Testis (tissue), 5 donors: ENCODE measurements at places on chromosomes 6 and 20. TPM values are rescaled to one million over a fixed set of nuclear protein-coding genes. Genes with fewer than 3 reads are reported as not detected.

DNA sequence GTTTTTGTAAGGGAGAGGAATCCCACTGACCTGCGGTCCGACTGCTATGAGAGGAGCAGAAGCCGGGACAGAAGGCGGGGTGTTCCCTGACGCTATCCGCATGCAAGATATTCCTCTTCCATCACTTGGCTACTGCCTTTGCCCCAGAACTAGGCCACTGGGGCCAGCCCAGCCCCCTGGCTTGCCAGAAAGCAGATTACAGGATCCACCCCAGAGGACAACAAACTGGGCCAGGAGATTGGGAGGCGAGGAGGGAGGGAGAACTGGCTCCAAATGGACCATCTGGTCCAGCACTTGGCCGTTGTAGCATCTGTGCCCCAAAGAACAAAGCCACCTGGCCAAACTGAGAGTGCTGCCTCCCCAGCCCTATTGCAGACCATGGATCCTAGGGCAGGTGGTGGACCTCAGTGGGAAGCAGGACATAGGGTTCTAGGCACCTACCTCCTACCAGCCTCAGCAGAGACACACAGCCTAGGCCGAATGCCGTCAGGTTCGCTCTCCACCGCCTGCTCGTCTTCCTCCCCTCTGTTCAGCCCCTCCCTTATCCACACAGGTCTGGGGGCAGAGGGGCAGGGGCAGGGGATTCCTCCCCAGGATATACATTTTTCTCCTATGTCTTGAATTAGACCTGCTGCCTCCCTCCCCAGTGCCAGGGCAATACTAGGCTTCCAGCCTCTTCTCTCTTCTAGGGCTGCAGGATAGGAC, 4.0 kb downstream of the MDGA1 start:
- no peak overlapping the region for H3K4me3 ChIP-seq
- H3K4me1 ChIP-seq = peaks cover 5% of the 10 kb centered on the region
- H3K27me3 ChIP-seq = no peaks in the 10 kb centered on the region
- no peak for DNase-seq
- no peak overlapping the region for H3K27ac ChIP-seq

GRCh38 chr6:116314218-116314617, 34.5 kb upstream of the TSPYL1 start:
- H3K27me3 ChIP-seq = no peaks in the 10 kb centered on the region
- H3K4me3 ChIP-seq = no peak overlapping the region
- no peaks in the 10 kb centered on the region for H3K4me1 ChIP-seq
- H3K36me3 ChIP-seq = no peaks in the 10 kb centered on the region
- peak overlapping the region; percentile 16 for H3K27ac ChIP-seq

DNA sequence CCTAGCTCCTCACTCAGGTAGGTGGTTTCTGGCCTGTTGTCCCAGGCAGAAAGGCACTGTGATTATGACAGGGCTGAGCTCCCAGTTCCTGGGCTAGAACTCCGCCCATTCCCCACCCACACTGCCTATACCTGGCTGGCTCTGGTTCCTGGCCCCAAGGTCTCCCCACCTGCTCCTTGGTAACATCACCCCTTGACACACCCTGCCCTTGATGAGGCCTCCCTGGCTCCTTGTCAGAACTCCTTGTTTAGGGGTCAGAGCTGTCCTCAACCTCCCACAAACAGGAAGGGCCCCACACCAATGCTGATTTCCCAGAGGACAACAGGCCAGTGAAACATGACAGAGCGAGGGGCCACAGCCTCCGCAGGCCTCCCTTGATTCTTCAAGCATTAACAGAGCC, 15.5 kb upstream of the MYMX start:
- H3K27me3 ChIP-seq = no peaks in the 10 kb centered on the region
- H3K36me3 ChIP-seq = no peaks in the 10 kb centered on the region
- no peak for DNase-seq

The MTG2 gene
- 53.3 TPM for polyA plus RNA-seq

- H3K4me1 ChIP-seq = no peaks in the 10 kb centered on the region
- no peaks in the 10 kb centered on the region for H3K36me3 ChIP-seq
- no peaks in the 10 kb centered on the region for H3K27me3 ChIP-seq
- no peak overlapping the region for H3K27ac ChIP-seq
These were observed 45.2 kb upstream of the CTAGE9 start for GRCh38 chr6:131756039-131756438.

The APCDD1L gene
- polyA plus RNA-seq = 0.20 TPM
